ENCODE measurements at places on chromosomes 12 and 14. TPM values are rescaled to one million over a fixed set of nuclear protein-coding genes. Genes with fewer than 3 reads are reported as not detected.

DNA sequence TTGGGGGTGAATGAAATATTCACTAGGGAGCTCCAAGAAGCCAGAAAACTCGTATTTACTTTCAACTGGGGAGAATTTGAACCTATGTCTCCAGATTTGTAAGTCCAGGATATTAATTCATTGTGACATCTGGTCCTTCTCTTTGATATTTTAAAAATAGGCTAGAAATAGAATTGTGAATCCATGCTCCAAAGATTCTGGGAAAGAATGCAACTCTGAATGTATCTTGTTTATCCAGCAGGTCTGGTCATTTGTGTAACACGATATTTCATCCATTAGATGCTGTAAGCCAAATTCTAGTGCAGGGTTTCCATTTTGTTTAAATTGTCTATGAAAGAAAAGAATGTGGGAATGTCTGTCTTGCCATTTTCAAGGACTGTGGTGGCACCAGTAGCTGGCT, 334.7 kb downstream of the BMP4 start:
- ATAC-seq = no peak

DNA sequence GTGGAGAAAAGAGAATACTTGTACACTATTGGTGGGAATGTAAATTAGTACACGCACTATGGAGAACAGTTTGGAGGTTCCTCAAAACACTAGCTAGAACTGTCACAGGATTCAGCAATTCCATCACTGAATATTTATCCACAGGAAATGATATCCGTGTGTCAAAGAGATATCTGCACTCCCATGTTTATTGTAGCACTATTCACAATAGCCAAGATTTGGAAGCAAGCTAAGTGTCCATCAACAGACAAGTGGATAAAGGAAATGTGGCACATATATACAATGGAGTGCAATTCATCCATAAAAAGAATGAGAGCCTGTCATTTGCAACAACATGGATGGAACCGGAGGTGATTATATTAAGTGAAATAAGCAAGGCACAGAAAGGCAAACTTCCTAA, 428.5 kb downstream of the CCDC91 start:
- ATAC-seq = no peak

- no peak for ATAC-seq
These were observed 71.8 kb downstream of the BICD1 start for GRCh38 chr12:32178341-32179010.

The KRT74 gene
- not detected for total RNA-seq

DNA sequence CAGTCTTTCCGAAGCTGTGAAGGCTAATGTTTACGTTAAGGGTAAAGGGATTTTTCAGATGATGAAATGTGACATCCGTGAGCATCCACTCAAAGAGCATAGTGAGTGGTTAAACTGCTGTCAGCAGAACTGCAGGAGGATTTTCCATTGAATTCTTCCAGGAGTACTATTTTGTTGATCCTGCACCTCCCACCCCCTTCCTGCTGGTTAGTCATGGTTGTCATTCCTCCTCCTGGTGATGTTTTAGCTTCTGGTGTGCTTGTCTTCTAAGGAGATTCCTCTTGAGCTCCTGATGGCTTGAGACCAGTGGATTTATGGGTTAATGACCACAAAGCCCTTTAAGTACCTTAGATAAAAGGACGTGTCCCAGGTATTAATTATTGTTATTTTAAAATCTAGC, 2.4 kb upstream of the GPRC5D start:
- no peak for ATAC-seq

The KRT3 gene
- total RNA-seq = not detected

The USP15 gene
- 84.8 TPM for total RNA-seq

Data from gastroesophageal sphincter (tissue), 4 donors.